Left ventricle myocardium inferior (tissue), 1 donor: ENCODE measurements at places on chromosomes 3 and 15. TPM values are rescaled to one million over a fixed set of nuclear protein-coding genes. Genes with fewer than 3 reads are reported as not detected.
A peak's percentile ranks its signal among the peaks of the same experiment; 100 is the strongest.

CA12 gene
- 0.25 TPM for total RNA-seq

SUSD5 gene
- total RNA-seq = 0.80 TPM

ITIH4 gene
- 5.0 TPM for total RNA-seq

- DNase-seq = no peak
Observed at GRCh38 chr3:115689928-115690327, 66.6 kb downstream of the GAP43 start.

SCAMP5 gene
- total RNA-seq = 3.0 TPM

GRCh38 chr15:64247906-64248541, 85.2 kb upstream of the PPIB start:
- no peak for DNase-seq

TMEM266 gene
- not detected for total RNA-seq

DPPA4 gene
- not detected for total RNA-seq

DNA sequence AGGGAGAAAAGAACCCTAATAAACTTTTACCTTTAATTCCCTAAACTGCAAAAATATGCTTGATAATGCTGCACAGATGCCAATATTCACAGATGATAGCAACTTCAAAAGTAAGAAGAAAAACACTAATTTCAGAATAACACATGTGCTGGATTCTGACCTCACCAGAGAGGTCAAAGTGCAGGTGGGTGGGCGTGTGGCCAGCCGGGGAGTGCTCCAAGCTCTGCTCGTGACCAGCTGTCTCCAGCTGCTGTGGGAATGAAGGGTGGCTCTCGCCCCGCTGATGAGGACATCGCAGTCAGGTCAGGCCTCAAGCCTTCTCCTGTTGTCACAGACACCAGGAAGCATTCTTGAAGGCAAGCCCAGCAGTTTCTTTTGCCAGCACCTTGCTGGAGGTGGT, 57.1 kb downstream of the ADAMTS17 start:
- DNase-seq = peak; percentile 82

DNA sequence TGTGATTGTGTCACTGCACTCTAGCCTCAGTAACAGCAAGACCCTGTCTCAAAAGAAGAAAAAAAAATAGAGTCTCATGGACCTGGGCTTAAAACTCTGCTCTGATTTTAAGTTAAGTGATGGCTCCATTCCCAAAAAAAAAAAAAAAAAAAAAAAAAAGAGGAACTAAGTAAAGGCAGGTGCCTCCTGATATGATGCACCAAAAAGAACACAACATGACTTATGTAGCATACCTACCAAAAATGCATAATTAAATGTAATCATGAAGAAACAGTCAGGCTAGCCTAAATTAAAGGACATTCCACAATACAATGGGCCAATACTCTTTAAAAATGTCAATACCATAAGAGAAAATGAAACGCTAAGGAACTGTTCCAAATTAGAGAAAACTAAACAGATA, 5.4 kb upstream of the IREB2 start:
- no peak for DNase-seq

DNA sequence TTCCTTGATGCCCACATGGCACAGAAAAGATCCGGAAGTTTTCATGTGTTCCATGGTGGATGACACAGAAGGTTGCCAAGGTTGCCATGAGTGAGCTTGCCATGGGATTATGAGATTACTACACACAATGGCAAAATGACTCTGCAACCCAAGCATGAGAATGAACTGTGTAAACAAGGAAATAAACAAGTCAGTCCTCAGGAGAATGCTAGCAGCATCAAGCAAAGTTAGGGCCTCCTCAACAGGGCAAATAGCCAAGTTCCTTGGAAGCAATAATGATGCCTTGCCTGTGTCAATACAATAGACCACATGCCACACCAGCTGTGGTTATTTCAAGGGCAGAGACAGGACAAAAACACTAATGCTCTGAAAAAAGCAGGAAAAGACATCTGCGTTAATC, 41.8 kb downstream of the AQR start:
- DNase-seq = no peak

NMNAT3 gene
- total RNA-seq = 10.7 TPM

- no peak for DNase-seq
Observed at GRCh38 chr3:112175646-112176045, 42.6 kb upstream of the GCSAM start.

GRCh38 chr3:187740421-187741399, 4.6 kb downstream of the BCL6 start:
- peak; percentile 79 for DNase-seq

SCN10A gene
- 0.19 TPM for total RNA-seq
